ENCODE measurements at places on chromosomes 11 and 22.
A peak's percentile ranks its signal among the peaks of the same experiment; 100 is the strongest.

- DNase-seq, result no peak
Observed at GRCh38 chr11:4066910-4067309, 27.7 kb upstream of the RRM1 start.

- no peak for DNase-seq
Observed at GRCh38 chr22:38038890-38039812, 18.1 kb upstream of the PICK1 start.

- DNase-seq, result no peak
Observed at GRCh38 chr22:47457509-47458300, 695.3 kb downstream of the TBC1D22A start.

- DNase-seq, result no peak
Observed at GRCh38 chr22:46163557-46163888, 13.2 kb downstream of the PPARA start.

- no peak for DNase-seq
Observed at GRCh38 chr11:86673055-86673843, 833 bp upstream of the ME3 start.

DNA sequence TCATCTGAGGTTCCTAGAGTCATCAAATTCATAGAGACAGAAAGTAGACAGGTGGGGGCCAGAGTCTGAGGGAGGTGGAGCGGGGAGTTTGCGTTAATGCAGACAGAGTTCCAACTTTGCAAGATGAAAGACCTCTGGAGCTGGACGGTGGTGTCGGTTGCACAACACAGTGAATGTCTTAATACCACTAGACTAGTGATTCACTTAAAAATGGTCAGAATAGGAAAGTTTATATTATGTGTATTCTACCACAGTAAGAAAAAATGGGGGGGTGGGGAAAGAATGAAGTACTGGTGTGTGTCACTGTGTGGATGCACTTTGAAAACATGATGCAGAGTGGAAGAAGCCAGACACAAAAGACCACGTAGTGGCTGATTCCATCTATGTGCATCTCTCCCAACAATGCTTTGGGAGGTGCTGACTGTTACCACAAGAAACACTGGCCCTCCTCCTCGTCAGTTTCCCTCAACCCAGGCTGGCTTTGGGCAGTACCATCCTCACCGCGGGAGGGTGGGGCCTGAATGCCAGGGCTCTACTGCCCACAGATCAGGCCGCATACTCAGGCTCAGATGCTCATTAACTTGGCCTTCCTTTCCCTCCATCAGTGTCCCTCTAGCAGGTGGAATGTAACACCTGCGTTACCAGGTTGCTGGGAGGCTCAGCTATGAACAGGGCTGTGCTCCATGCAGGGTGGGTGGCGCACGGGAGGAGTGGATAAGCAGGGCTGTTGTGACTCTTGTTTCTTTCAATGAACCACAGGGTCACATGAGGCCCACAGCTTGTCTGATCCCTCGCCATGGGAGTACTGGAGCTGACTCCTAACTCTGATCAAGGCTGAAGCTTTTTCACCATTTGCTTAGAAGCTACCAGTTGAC lies 297.0 kb downstream of the CTTN start:
- no peak for DNase-seq

- peak; percentile 95 for DNase-seq
Observed at GRCh38 chr11:12287374-12288211, 89.8 kb upstream of the PARVA start.

DNA sequence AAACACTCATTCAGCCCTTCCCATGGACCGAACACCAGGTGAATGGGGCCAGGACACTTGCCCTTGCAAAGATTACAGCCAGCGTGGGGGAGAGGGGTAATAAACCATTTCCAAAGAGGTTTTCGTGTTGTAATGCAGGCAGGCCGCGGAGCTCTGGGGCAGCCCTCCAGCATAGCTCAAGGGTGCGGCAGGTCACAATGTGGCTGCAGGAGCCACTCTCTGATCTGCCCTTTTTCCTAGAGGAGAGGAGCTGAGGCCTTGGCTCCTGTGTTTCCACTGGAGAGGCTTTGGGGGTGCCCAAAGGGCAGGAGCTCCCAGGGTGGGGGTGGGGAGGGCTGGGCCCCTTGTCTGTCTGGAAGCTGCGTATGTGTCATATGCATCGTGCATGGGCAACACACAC lies 134.2 kb upstream of the NECTIN1 start:
- no peak for DNase-seq

DNA sequence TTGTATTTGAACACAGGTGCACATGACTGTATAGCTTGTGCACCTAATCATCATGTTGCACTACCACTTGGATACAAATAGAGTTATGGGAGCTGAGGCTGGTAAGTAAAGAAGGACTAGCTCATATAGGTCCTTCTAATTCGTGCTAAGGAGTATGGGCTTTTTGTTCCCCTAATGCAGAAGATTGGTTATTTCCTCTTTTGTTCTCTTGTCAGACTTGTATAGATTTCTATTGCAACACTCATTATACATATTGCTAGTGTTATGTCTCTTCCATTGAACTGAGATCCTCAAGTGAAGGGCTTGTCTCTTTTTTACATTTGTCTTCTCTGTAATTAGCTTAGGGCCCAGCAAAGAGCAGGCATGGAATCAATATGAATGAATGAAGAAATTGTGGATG lies 54.1 kb upstream of the ARHGAP20 start:
- no peak for DNase-seq

- DNase-seq, result no peak
Observed at GRCh38 chr22:32574411-32574810, 99.8 kb downstream of the FBXO7 start.

- DNase-seq, result no peak
Observed at GRCh38 chr11:128515086-128515485, 72.3 kb downstream of the ETS1 start.

DNA sequence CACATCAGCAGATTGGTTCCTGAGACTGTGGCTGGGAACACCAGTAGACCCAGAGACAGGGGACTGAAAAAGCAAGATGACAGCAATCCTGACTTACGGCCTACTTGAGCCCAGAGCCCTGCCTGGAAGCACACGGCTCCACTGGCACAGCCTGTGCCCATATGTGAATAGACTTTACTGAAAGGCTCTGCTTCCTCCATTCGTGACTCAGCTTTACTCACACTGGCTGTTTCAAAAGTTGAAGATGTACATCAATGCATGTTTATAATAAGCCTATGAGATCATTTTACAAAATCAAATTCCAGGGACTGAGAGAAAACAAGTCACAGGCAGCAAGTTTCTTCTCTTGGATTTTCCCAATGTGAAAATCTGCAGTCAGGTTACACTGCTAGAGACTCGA lies 134.6 kb upstream of the TEAD1 start:
- peak; percentile 97 for DNase-seq

GRCh38 chr11:86873573-86874083 lies 73.3 kb downstream of the PRSS23 start:
- DNase-seq, result no peak

DNA sequence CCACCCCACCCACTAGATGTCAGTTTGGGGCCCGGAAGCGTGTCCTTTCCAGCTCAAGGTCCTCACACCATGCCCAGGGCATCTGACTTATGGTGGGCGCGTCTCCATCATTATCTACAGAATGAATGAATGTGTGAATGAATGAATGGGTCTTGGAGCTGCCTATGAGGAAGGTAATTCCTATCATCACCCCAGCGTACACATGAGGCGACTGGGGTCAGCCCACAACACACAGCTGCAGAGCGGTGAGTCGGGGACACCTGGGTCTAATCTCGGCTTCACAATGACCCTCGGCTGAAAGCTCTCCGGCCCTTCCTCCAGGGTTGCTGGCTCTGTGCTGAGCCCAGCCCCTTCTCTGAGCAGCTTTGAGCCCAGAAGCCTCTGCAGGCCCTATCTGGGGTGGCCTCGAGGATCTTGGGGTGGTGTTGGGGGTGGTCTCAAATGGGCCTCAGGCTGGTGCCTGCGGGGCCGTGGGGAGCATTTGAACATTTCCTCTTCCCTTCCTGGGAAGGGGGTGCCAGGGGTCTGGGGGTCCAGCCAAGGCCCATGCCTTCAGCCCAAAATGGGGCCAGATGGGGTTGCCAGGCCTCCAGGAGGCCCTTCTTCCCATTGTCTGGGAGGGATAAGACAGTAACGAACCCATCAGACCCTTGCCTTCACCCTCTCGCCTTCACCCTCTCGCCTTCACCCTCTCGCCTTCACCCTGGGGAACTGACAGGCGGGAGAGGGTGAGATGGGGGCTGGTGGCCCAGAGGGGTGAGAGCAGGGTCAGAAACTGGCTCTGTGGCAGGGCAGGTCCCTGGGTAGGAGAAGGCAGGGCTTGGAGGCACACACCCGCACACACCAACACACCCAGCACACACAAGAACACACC lies 82.4 kb downstream of the MYEOV start:
- DNase-seq, result no peak

DNA sequence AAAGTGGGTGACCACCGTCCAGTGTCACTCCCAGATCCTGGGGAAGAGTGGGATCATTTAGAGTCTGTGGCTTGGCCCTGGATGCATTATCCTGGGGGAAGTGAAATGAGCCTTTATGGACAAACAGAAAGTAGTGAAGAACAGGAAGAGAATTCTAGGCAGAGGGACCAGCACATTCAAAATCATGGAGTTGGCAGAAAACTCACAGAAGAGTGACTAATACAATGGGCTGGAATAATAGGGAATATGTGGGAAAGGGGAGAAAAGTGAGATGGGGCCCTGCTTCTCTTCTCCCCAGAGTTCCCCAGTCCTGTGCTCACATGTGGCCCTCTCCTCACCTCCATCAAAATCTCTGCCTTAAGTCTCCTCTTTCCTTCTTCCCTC lies 84.3 kb downstream of the CCDC81 start:
- peak; percentile 33 for DNase-seq

DNA sequence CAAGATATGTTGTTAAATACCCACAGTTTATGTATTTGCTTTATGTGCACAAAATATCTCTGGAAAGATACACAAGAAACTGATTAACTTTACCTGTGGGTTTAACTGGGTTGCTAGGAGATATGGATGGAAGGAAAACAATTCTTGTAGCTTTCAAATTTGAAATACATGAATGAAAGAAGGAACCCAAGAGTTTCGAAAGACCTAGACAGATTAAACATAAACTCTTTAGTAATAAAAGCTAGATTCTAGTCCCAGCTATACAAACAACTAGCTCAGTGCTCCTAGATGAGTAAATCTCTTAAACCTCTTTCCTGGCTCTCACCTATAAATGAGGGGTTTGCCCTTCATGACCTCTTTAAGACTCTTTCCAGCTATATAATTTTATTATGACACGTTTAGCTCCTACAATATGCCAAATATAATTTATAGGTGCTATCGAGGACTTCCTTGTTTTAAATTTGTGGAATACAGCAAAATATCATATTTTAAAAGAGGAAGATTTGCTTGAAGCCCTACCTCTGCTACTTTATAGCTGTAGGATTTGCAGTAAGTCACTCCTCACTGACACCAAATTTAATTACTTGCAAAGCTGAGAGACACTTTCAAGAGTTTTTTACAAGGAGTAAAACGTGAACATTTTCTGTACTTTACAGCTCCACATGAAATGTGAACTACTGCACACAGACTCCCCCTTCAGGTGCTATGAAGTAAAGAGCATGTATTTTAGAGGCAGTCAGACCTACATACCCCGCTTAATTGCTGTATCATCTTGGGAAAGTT lies 50.7 kb downstream of the RRAS2 start:
- DNase-seq, result peak; percentile 65

- DNase-seq, result peak; percentile 19
Observed at GRCh38 chr11:117884994-117885393, 8.5 kb upstream of the FXYD6 start.

- DNase-seq, result no peak
Observed at GRCh38 chr11:64609436-64610047, 18.5 kb downstream of the SLC22A12 start.

DNA sequence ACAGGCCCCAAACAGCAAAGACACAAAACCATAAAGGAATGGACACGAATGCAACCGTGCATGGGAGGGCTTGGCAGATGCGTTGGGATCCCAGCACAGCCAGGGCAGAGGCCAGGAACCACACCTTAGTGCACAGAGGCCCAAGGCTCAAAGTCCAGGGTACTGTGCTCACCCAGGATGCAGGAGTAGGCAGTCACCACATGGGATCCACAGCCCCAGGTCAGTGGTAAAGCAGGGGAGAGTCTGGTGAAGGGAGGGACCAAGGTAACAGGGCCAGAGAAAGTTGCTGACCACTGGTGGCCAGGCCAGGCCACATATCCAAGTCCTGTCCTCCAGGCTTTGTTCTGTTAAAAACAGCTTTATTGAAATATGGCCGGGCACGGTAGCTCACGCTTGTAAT lies 6.5 kb upstream of the CERK start:
- DNase-seq, result no peak

- DNase-seq, result no peak
Observed at GRCh38 chr22:43467216-43467940, 55.6 kb downstream of the MPPED1 start.

- DNase-seq, result no peak
Observed at GRCh38 chr11:115503083-115503885, 931 bp downstream of the CADM1 start.

GRCh38 chr11:115166820-115167219 lies 337.4 kb downstream of the CADM1 start:
- DNase-seq, result no peak

DNA sequence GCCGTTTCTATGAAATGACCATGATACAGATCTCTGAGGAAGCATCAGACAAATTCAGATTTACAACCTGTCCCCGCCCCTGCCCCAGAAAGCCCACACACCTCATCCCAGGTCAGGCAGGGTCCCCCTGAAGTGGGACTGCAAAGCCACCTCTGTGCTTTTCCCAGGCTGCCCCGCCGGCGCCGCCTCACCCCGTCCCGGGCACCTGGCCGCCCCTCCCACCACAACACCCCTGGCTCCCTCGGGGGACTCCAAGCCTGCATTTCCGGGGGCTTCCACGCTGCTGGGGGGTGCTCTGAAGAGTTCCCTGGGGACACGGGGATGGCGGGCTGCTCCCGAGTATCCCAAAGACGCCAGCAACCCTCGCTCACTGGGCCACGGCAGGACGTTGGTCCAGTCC lies 23.2 kb downstream of the DRD4 start:
- no peak for DNase-seq

GRCh38 chr11:19604679-19605375 lies 107.8 kb upstream of the NAV2 start:
- DNase-seq, result no peak

DNA sequence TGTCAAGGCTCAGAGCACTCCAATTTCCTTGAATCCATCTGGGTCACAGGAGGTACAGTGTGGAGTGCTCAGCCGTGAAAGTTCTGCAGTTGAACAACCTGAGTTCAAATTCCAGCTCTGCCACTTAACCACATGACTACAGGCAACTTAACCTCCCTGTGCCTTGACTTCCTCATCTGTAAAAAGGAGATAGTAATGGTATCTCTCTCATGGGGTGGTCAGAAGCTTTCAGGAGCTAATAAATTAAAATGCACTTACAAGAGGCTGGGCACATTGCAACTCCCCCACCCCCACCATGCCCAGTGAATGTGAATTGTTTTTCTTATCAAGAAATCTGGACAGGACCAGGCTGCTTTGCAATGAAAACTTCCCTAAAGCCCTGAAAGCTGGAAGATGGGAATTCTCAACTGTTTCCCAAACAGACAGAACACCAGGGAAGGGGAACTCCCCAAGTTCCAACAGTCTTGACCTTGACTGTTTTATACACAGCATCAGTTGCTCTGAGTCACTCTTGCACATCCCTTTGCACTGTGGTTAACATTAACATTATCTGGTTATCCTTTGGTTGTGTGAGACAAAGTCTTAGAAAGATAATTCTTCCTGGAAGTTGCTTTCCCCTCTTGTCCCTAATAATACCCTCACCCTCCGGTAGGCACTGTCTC lies 137.0 kb downstream of the SLC1A2 start:
- DNase-seq, result peak; percentile 72

All from HCEC 1CT (cell line).